Aorta (tissue), 5 donors: ENCODE measurements at places on chromosomes 3 and 15. TPM values are rescaled to one million over a fixed set of nuclear protein-coding genes. Genes with fewer than 3 reads are reported as not detected.
A peak's percentile ranks its signal among the peaks of the same experiment; 100 is the strongest.

- DNase-seq = no peak
Observed at GRCh38 chr3:191282251-191283185, 46.7 kb upstream of the CCDC50 start.

GRCh38 chr3:139103484-139103883 lies 58.8 kb upstream of the PRR23C start:
- DNase-seq = no peak

PLSCR5 gene
- not detected for total RNA-seq

CAMP gene
- 0.90 TPM for total RNA-seq

GRCh38 chr3:186967686-186968085 lies 37.4 kb downstream of the ST6GAL1 start:
- no peak for DNase-seq

- DNase-seq = no peak
Observed at GRCh38 chr3:95289295-95289694, 1226.4 kb downstream of the NSUN3 start.

DNA sequence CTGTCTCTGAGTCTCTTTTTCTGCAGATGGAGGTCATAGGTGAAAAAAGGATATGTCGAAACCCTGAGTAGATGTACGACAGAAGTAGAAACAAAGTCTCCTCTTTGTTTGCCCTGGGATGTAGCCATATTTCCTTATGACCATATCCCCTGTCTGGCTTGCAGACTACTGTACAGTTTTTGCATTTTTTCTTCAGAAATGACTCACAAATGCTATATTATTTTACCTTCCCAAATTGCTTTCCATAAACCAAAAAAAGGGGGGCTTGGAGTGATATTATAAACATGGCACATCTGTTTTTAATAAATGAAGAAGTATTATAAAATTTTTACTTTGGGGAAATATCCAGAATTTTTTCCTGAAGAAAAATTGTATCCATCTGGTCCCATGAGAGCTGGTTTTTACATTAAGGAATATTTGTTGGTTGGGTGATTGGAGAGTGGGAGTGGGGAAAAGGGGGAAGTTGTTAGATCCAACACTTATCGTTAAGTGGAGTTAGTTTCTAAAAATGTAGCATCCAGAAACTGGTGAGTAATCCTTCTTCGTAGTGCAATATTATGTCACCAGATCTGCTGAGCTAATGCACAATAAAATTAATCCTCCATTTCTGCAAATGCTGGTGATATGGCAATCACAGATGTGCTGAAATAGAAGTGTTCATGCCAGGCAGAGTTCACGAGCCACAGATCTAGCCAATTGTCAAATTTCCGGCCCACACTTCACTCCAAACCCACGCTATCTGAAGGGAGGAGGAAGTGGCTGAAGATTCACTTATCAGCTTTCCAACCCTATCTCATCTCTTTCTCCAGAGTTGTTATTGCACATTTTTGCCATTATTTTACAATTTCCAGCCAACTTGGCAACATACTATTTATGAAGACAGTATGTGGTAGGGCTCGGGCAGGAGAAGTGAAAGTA lies 313.6 kb upstream of the ATP11B start:
- no peak for DNase-seq

DNA sequence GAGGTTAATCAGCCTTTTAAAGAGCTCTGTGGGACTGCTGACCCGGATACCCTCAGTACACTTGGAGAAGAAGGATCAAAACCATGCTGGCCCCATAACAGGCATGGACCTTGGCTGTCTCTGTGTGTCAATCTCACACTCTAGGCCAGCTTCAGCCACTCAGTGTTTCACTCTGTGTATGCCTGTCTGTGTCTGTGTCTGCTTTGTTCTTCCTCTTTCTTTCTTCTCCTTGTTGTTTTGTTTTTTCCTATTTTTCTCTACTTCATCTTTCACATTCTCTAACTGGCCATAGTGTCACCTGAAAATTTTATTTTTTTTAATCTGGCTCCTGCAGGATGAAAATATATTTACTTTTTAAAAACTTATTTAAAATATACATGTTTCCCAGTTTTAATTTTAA lies 51.1 kb downstream of the SERP1 start:
- DNase-seq = no peak

DNA sequence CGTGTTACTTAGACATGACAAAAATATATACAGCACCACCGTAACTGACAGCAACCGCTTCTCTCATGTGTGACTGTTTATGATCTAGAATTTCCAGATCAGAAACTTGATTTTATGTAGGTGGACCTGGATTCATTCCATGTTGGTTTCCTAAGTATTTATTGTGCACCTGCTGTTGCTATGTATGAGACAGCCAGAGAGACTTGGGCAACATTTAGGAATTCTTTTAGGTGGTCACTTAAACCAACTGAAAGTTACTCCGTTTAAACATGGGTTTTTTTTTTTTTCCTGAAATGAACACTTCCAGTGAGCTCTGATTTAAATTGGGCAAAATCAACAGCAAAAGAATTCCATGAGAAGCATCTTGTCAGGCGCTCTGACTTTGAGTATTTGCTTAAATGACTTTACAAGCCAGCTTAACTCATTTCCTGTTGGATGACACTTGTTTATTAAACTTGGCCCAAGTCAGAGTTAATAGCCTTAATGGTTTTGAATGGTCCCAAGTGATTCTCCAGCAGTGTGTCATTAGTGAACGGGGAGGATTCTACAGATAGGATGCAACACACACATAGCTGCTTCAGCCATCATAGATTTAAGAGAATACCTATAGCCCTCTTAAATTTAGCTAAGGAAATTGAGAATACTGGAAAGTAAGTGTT lies 31.8 kb downstream of the MITF start:
- no peak for DNase-seq

C2CD4A gene
- 0.36 TPM for total RNA-seq

- no peak for DNase-seq
Observed at GRCh38 chr3:66425032-66425431, 75.8 kb downstream of the LRIG1 start.

LRRC3B gene
- total RNA-seq = 0.19 TPM

- DNase-seq = no peak
Observed at GRCh38 chr3:14290631-14291385, 111.6 kb upstream of the SLC6A6 start.

DNA sequence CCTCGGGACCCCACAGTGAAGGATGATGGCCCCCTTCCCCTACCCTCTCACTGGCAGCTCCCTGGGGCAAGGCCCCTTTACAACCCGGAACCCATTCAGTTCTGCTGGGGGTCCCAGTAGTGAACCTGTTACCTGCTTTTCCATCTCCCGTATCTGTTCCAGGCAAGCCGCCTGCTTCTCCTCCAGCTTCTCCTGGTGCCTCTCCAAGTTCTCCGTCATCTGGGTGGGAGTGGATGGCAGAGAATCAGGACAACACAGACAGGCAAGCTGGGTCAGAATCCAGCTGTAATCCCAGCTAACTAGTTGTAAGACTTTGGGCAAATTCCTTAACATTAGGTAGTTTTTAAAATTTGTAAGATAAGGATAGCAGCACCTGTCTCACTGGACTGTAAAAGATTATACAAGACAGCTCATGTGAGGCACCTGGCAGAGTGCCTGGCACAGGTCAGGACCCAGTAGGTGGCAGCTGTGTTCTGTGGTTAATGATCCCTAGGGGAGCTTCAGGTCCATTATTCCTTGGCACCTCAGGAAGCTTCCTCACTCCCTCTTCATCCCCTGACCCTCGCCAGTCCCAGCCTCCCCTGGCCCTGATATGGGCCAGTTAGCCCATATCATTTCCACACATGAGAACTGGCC lies 6.4 kb upstream of the ANKRD63 start:
- DNase-seq = no peak

- no peak for DNase-seq
Observed at GRCh38 chr15:55360256-55360655, 41.2 kb downstream of the PIGB start.

NPAP1 gene
- total RNA-seq = not detected

ARGFX gene
- total RNA-seq = not detected

GCSAM gene
- total RNA-seq = 0.51 TPM

DNA sequence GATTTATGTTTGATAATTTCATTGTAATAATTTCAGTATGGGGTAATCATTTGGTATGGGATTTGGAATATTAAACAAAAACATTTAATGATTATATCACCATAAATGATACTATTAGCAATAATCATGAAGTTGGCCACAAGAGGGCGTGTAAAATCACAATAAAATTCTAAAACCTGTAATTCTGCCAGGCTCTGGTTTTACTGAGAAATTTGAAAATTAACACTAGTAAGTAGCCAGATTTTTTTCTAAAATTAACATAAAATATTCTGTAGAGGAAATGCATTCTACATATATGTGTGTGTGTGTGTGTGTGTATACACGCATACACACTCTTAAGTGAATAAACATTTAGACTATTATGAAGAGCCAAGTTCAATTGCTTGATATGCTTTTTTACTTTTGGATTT lies 40.5 kb downstream of the FEZF2 start:
- no peak for DNase-seq

DNA sequence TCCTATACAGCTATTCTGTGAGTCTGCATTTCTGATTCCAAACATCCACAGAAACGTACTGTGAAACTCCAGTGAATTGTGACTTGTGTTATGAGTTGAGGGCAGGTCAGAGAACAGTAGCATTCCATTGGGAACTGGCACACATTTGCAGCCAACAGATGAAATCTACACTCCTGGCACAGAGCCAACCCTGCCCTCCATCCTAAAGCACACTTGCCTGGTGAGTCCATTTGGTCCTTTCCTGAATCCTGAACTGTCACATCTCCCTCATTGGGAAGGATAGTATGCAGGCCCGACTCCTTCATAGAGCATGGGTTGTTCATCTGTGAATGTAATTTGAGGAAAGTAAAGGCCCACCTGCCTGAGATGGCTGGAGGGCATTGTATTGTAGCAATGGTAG lies 314.3 kb upstream of the RASGRP1 start:
- DNase-seq = no peak

ADAMTSL3 gene
- total RNA-seq = 54.8 TPM

DNA sequence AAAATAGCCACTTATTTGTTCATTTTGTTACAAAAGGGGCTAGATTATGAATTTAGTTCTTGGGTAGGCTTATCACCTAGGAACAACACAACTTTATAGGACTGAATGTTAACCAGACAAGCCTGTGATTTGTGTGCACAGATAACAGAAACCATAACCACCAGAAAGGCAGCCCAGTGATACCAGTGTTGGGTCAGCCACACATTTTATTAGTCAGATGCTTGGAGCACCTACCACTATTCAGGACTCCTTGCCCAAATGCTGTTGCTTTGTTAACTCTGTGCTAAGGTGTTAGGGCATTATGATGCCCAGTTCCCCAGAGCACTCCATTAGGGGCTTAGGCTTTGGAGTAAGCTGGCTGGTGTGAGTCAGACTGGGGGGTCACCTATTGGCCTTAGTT lies 22.5 kb downstream of the PLCL2 start:
- no peak for DNase-seq

CLRN1 gene
- total RNA-seq = not detected

- DNase-seq = no peak
Observed at GRCh38 chr3:102238362-102238761, 196.5 kb upstream of the ZPLD1 start.

DNA sequence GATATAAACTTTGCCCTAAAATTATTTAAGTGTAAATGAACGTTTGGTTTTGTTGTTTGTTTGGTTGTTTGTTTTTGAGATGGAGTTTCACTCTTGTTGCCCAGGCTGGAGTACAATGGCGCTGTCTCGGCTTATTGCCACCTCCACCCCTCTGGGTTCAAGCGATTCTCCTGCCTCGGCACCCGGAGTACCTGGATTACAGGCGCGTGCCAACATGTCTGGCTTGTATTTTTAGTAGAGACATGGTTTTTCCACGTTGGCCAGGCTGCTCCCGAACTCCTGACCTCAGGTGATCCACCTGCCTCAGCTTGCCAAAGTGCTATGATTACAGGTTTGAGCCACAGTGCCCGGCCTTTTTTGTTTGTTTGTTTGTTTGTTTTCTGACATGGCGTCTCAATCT lies 87.9 kb upstream of the CHD2 start:
- no peak for DNase-seq

- DNase-seq = no peak
Observed at GRCh38 chr3:71050538-71051258, 532.8 kb downstream of the FOXP1 start.

DNA sequence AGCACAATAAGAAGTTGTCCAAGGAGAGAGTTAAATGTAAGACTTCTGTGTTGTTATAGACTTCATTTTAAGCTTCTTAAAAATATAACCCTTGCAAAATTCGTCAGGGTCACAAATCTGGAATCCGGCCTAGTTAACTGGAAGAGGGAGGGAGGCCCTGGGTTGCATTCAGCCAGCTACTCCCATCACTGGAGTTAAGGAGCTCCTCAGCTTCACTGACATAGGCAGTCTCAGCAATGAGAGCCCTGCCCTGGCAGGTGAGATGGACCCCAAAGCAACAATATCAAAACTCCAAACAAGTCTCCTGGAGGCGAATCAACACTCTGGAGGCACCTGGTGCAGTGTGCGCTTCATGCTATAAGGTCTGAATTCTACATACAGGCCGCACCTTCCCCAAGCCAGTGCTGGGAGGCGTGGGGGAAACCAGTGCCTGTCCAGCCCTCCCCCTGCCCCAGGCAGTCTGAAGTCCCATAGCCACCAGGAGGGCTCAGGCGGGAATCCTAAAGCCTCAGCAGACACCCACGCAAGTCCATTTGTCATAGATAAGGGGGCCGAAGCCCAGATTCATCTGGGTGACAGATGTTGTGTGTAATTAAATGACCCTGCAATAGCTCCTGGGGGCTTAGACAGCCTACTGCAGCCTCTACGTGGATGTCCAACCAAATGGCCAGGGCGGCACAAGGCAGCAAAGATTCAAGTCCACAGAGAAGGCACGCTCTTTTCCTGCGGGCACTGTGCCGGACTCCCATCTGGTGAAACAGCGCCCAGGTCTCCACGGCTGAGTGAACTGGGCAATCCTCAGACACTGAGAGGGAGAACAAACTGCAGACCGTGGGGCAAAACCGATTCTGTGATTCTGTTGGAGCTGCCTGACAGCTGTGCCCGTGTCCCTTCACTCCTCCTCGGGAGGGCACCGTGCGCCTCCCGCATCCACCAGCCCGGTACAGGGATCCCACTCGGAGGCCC lies 64.9 kb downstream of the ATP10A start:
- peak; percentile 58 for DNase-seq

SH2D7 gene
- not detected for total RNA-seq

GRCh38 chr3:16060945-16061344 lies 113.5 kb upstream of the GALNT15 start:
- DNase-seq = no peak

GRCh38 chr3:185746470-185746869 lies 78.4 kb downstream of the IGF2BP2 start:
- no peak for DNase-seq

DNA sequence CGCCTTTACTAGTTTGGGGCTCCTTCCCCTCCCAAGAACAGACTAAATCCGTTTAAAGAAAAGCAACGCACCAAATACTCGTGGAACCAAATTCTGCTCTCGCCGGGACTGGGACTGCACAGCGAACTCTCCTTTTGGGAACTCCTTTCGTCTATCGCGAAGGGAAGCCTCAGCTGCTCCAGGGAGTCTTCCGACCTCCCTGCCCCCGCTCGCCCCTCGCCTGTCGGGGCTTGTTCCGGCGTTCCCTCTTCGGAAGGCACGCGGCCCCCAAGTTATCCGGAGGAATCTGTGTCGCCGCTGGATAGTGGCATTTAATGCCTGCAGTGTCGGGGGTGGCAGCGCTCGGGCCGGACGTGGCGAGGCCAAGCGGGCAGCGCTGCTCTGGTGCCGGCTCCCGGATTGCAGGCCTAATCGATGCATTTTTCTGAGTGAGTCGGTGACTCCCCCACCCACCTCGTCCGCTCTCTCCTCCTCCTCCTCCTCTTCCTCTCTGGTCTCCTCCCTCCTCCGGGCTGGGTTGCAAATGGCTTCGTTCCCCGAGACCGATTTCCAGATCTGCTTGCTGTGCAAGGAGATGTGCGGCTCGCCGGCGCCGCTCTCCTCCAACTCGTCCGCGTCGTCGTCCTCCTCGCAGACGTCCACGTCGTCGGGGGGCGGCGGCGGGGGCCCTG lies at the start of gene TRIM71:
TSS of gene TRIM71 (plus strand) at position 440 of the 671 bp plus-strand sequence. CDS start at position 524, 84 bp downstream.
- peak; percentile 69 for DNase-seq

SLMAP gene
- 546 TPM for total RNA-seq
